Forelimb muscle (tissue), 1 donor: ENCODE measurements at places on chromosomes 6 and 20. TPM values are rescaled to one million over a fixed set of nuclear protein-coding genes. Genes with fewer than 3 reads are reported as not detected.

GRCh38 chr6:137106183-137106582 lies 61.4 kb upstream of the IL20RA start:
- DNase-seq: no peak

DNA sequence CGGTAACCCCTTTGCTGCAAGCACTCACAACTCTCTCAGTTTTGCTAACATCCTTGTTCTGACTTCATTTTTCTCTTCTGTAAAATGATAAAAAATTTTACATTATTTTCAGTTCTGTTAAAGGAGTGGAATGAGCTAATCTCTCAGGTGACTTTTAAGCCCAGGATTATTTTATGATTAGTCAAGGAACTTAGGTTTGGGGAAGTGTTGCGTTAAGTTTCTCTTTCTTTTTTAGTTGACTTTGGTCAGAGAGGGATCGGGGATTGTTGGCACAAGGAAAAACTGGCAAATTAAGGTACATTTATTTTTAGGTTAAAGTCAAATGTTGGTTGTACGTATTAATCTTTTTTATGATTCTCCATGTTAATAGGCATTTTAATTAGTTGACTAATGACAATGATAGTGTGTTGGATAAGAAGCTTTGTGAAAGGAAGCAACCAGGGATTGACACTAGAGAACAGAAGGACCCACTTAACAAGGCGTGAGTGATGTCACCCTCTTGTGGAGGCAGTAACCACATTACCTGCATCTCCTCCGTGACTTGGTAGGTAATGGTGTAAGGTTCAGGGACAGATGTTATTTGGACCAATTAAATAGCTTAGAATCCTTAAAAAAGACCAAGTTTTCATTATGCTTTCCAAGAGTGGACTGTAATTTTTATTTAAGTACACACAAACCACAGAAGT lies 31.6 kb downstream of the CD83 start:
- no peak for DNase-seq

DNA sequence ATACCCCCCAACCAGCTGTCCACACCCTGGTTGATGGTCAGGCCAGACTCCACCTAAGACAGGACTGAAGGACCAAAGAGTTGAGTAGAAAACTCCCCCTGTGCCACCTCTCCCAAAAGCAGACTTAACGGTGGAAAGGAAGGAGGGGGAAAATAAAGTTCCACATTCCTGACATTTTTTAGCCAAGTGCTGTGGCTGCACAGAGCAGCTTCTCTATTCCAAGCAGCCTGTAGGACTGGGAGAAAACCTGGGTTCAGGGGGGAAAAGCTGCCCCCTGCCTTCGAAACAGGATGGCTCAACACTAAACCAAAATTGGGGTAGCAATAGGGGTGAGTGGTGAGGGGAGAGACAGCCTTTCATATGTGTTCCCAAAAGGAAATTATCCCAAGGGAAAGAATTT lies 3.6 kb downstream of the TRAM2 start:
- DNase-seq: no peak

DNA sequence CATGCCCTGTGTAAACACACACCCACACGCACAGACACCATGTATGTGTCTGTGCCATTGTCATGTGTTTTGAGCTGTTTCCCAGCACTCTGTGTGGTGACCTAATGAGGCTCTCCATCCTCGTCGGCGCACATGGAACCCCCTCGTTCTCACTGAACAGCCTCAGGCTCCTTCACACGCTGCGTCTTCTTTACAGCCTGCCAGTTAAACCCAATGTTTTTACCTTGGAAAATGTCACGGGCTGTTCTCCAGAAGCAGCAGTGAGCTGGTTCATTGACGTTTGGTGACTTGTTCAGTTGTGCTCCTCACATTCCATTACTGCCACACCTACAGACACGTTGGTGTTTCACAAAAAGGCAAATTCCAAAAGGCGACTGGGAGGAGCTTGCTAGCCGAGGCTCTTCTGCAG lies 201.0 kb upstream of the FOXQ1 start:
- no peak for DNase-seq

GRCh38 chr20:45104786-45105185 lies 3.9 kb upstream of the KCNS1 start:
- no peak for DNase-seq

DNA sequence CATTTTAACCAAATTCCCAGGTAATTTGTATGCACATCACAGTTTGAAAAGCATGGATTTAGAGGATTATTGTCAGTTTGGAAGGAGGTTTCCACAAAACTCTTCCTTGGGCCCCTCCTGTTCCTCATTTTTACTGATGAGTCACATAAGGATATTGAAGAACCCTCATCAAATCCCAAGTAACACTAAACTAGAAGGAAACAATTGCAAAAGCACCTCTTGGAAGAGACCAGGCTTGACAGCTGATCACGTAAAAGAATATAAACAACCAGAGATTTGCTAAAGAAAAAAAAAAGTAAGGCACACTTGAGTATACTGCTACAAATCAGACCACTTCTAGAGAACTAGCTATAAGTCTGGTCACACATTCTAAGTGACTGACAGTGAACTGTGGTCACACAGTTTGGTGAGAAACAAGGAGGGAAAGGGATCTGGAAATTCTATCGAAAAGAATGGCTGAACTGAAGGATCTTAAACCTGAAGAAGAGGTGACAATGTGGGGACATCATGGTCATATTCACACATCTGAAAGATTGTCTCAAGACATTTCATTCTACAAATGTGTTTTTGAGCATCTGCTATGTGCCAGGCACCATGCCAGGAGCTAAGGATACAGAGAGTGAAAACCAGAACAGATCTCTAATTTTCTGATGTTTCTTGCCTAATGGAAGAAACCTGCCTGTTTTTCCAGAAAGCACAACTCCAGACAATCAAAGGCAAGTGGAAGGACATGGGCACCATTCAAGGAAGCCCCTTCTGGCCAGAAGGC lies 24.1 kb downstream of the ZHX3 start:
- DNase-seq: no peak

DNA sequence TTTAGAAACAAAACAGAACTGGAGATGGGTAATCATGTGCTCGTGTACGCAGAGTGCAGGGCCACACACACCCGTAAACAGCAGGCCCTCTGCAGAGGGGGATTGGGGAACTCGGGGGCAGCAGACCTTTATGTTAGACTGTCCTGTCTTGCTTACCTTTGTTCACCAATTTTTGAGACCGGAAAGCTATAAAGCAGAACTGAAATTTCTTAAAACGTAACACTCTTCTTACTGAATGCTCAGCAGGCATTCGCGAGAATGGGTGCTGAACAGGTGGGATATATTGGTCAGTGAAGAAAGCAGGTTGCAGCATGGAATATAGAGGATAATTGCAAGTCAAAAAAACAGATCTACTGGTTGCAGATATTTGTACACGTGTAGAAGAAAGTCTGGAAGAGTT lies 211.1 kb downstream of the BMP7 start:
- DNase-seq: no peak

GRCh38 chr6:158020811-158021210 lies 39.1 kb downstream of the SYNJ2 start:
- no peak for DNase-seq

DNA sequence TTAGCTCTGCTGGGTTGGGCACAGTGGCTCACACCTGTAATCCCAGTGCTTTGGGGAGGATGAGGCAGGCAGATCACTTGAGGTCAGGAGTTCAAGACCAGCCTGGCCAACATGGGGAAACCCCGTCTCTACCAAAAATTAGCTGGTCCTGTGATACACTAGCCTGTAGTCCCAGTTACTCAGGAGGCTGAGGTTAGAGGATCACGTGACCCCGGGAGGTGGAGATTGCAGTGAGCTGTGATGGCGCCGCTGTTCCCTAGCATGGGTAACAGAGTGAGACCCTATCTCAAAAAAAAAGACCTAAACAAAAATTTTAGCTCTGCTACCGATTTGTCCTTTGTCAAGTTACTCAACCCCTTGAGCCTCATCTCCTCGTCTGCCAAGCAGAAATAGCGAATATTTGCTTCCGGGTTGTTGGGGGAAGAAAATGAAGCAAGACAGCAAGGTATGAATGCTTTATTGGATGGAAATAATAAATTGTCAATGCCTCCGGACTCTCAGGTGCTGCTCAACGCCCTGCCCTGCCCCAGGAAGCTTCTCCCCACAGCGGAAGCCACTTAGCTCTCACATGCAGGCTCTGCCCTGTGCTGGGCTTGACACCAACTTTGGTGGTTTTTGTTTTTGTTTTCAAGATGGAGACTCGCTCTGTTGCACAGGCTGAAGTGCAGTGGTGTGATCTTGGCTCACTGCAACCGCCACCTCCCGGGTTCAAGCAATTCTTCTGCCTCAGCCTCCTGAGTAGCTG lies 24.9 kb upstream of the ITCH start:
- DNase-seq: no peak

GRCh38 chr20:11780765-11781369 lies 136.8 kb upstream of the BTBD3 start:
- DNase-seq: no peak

GRCh38 chr6:72651174-72651573 lies 29.3 kb downstream of the KCNQ5 start:
- no peak for DNase-seq

DNA sequence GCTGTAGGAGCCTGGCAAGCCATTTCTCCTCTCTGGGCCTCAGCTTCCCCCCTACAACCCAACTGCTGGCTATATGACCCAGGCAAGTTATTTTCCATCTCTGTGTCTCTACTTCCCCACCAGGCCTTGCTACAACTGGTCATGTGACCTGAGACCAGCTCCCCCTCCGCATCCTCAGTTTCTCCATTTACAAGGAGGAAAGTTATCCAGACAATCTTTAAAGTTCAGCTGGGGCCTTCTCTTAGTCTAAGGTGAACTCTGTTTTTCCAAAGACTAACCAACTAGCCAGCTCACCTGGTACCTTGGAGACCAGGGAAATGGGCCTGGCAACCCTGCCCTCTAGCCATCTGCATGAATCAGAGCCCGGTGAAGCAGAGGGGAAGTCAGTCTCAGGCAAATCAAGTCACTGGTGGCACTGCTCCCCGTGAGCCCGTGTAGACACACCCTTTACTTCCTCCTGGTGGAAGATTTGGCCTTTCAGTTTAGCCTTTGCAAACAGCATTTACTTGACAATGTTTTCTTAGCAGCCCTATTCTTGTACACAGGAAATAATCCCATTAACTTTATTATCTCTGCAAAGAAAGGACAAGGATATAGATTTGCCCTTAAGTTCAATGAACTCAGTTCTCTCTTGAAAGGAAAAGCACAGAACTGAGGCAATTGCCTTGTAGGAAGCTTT lies 157.7 kb downstream of the VEGFA start:
- no peak for DNase-seq

- DNase-seq: no peak
Measured at GRCh38 chr6:159086033-159086618, 41.3 kb upstream of the TAGAP start.

- no peak for DNase-seq
Measured at GRCh38 chr6:121645100-121645745, 209.8 kb downstream of the GJA1 start.

DNA sequence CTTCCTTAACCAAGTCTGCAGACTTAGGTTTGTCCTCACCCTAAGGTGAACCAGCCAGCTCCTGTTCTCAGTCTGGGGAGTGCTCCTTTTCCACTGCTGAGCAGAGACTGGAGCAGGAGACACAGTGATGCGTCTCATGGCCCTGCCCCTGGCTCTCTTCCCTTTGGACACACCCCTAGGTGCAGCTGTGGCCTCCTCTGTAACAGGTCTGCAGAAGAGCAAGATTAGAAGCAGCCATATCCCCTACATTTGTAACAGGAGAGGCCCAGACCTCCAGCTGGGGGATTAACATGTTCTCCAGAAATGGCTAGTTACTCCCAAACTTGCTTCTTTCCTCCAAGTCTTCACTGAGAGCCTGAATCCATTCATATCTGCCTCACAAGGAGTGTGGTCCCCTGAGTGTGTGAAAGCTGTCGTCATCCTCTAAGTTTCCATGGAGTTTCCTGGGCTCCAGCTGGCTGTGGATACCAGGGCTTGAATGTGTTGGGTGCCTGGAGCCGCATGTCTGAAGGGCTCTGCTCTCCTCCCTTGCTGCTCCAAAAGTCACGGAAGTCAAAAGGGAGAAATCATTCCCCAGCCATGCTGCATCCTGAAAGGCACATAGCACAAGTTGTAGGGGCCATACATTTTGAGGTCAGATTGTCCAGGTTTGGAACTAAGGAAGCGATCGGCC lies 57.7 kb downstream of the PPP1R14C start:
- DNase-seq: no peak

DNA sequence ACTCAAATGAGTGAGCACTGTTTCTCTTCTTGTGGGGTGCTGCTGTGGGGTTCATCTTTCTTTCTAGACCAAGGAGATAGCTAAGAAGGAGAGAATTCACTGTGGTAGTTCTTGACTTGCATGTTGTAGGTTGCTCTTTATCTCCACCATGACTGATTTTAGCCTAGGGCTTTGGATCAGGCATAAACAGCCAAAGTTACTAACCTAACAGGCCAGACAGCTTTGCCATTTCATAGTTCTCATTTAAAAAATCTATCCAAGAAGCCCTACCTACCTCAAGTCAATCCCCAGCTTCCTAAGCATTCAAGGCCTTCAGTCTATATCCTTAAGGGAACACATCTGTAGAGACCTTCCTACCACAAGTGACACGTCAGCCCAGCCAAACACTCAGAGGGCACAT lies 107.9 kb upstream of the CARMIL1 start:
- no peak for DNase-seq

DNA sequence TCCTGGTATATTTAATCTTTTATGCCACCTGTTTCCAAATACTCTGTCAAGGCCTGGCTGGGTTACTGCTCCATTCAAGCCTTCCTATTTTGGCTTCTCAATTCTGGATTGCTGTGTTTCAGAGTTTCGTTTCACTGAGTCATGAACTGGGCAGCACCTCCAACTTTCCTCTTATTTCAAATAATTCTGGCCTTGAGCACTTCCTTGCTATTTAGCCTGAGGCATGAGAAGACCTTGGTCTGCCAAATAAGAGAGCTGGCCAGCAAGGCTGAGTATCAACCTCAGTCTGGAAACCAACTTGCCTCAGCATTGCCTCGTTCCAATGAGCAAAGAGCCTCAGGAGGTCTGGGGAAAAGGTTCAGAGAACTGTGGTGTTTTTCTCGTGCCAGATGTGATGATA lies 66.6 kb downstream of the TNFAIP3 start:
- peak; percentile 54 for DNase-seq

DNA sequence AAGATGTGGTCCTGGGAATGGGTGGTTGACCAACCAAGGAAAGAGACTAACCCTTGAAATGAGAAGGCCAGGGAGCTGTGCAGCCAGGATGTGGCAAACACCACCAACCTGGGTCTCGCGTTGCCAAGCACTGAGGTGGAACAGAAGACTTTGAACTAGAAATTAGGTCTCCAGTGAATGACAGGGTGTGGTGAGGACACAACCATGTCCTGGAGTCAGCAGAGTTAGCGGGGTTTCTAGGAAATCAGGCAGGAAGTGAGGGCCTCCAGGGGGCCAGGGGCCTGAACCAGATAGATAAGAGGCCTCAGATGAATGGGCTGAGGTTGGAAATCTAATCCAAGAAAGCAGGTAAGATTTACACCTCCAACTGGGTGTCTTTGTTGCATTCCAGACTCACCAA lies 353.3 kb upstream of the ARID1B start:
- DNase-seq: no peak

GRCh38 chr20:58906894-58907293 lies 54.4 kb downstream of the GNAS start:
- DNase-seq: no peak

The UBD gene
- polyA plus RNA-seq: 0.28 TPM

The SGK2 gene
- polyA plus RNA-seq: 1.7 TPM

The CDSN gene
- polyA plus RNA-seq: 0.06 TPM

The C20orf144 gene
- 0.19 TPM for polyA plus RNA-seq

The ZNF311 gene
- polyA plus RNA-seq: 1.6 TPM

The FAXC gene
- 1.3 TPM for polyA plus RNA-seq

The SDCBP2 gene
- polyA plus RNA-seq: 1.5 TPM

The FAM110A gene
- 25.3 TPM for polyA plus RNA-seq

The YWHAB gene
- polyA plus RNA-seq: 91.6 TPM

The EPHA7 gene
- polyA plus RNA-seq: 8.1 TPM

The CALHM4 gene
- polyA plus RNA-seq: not detected
